Transverse colon (tissue), 4 donors: ENCODE measurements at places on chromosomes 2 and 18. TPM values are rescaled to one million over a fixed set of nuclear protein-coding genes. Genes with fewer than 3 reads are reported as not detected.

SOX11 gene
- total RNA-seq: 0.75 TPM

ITM2C gene
- 1,440 TPM for total RNA-seq

DSG2 gene
- 272 TPM for total RNA-seq

VWC2L gene
- total RNA-seq: not detected

DYNAP gene
- total RNA-seq: not detected

ANO7 gene
- total RNA-seq: 202 TPM

AMER3 gene
- not detected for total RNA-seq

CCDC102B gene
- 5.0 TPM for total RNA-seq

SNED1 gene
- total RNA-seq: 49.6 TPM

GDF7 gene
- 0.75 TPM for total RNA-seq

DSG4 gene
- total RNA-seq: not detected

TOGARAM2 gene
- not detected for total RNA-seq

GALR1 gene
- total RNA-seq: under 0.01 TPM

FNDC4 gene
- total RNA-seq: 2.2 TPM

ZSWIM2 gene
- total RNA-seq: not detected

CCDC85A gene
- 0.75 TPM for total RNA-seq

ALLC gene
- not detected for total RNA-seq

FAM110C gene
- 53.9 TPM for total RNA-seq

PAX8 gene
- 1.6 TPM for total RNA-seq

CHST10 gene
- total RNA-seq: 5.1 TPM

CAPN13 gene
- total RNA-seq: 24.3 TPM

UGT1A5 gene
- 18.3 TPM for total RNA-seq

LYPD6 gene
- 2.2 TPM for total RNA-seq

CERKL gene
- total RNA-seq: not detected

GPAT2 gene
- total RNA-seq: 1.8 TPM

PLEK gene
- total RNA-seq: 5.2 TPM

CYP26B1 gene
- 2.4 TPM for total RNA-seq

MAP2 gene
- 2.0 TPM for total RNA-seq

ADD2 gene
- 0.68 TPM for total RNA-seq

STAT1 gene
- 67.8 TPM for total RNA-seq

C2orf80 gene
- not detected for total RNA-seq

DCDC2C gene
- total RNA-seq: not detected

TMEM200C gene
- total RNA-seq: 0.16 TPM

ZBTB7C gene
- total RNA-seq: 81.2 TPM

ATP6V1C2 gene
- 0.82 TPM for total RNA-seq

CRYBA2 gene
- not detected for total RNA-seq

MAPK4 gene
- total RNA-seq: 20.1 TPM

KIAA2012 gene
- not detected for total RNA-seq

CDH2 gene
- total RNA-seq: 4.4 TPM

CRACDL gene
- total RNA-seq: 15.8 TPM

B3GNT7 gene
- 51.6 TPM for total RNA-seq

VIL1 gene
- total RNA-seq: 177 TPM

RGPD3 gene
- 0.75 TPM for total RNA-seq

LIPG gene
- total RNA-seq: 8.6 TPM

HRH4 gene
- total RNA-seq: not detected

RPIA gene
- 2.2 TPM for total RNA-seq

CROCC2 gene
- not detected for total RNA-seq
